T-helper 17 cell (primary cell): ENCODE measurements at places on chromosomes 3 and 15.

DNA sequence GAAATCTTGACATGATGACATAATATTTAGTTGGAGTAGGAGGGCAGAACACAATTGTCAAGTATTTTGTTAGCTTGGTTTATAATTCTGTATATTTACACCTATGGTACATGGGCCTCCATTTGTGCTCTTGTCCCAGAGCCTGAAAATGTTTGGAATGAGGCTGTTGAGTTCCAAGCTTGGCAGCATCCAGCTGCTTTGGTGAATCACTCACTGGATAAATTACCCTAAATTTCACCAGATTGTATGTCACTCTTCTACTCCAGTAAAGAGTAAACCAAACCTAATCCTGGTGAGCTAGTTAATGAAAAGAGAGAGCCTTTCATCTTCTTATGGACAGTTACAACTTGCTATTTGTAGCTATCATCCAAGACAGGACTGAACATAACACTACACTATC lies 928.7 kb downstream of the DIPK2A start:
- no peak overlapping the region for H3K27ac ChIP-seq
- no peaks in the 10 kb centered on the region for H3K4me1 ChIP-seq
- no peak overlapping the region for H3K4me3 ChIP-seq
- DNase-seq, result no peak
- no peaks in the 10 kb centered on the region for H3K36me3 ChIP-seq

- H3K27ac ChIP-seq, result peak overlapping the region; percentile 47
- DNase-seq, result no peak
- H3K4me3 ChIP-seq, result no peak overlapping the region
- H3K4me1 ChIP-seq, result peaks cover 24% of the 10 kb centered on the region
- H3K36me3 ChIP-seq, result peaks cover 18% of the 10 kb centered on the region
- H3K27me3 ChIP-seq, result peaks cover 60% of the 10 kb centered on the region
Observed at GRCh38 chr15:101498076-101498716, 8.7 kb upstream of the PCSK6 start.

DNA sequence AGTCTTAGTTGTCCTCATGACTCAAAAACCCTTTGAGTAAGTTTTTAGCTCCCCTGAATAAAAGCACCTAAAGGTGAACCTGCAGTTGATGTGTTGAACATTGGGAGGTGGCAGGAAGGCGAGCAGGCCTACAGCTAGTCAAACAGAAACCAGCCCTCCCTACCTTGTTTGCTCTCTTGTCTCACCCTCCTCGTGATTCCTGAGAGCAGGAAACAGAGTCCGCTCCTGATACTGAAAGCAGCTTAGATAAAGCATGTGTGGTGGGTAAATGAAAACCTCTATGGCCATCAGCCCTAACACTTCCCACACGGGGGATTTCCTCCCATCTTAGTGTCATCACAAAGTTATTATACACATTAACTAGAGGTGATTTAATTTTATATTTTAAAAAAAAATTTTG lies 21.8 kb upstream of the CLDN18 start:
- no peak overlapping the region for H3K4me3 ChIP-seq
- H3K36me3 ChIP-seq, result no peaks in the 10 kb centered on the region
- DNase-seq, result no peak
- H3K27ac ChIP-seq, result no peak overlapping the region
- H3K27me3 ChIP-seq, result no peaks in the 10 kb centered on the region

DNA sequence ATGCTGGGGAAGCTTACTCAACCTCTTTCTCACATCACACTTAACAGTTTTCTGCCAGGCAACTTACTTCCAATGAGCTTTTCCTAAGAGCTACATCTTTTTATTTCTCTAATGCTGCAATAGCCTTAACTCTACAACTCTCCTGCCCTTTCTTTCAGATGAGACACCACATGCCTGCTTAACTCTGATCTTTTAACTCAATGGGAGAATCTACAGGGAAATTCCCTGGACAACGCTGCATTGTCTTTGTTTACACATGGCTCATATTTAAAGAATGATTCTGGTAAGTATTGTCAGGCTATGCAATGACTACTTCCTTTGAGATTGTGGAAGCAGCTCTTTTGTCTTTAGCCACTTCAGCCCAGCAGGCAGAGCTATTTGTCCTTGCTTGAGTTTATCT lies 353.1 kb upstream of the BCHE start:
- no peaks in the 10 kb centered on the region for H3K4me1 ChIP-seq
- H3K27me3 ChIP-seq, result no peaks in the 10 kb centered on the region
- no peak overlapping the region for H3K4me3 ChIP-seq
- H3K36me3 ChIP-seq, result no peaks in the 10 kb centered on the region

- no peak overlapping the region for H3K27ac ChIP-seq
- no peaks in the 10 kb centered on the region for H3K27me3 ChIP-seq
- no peak overlapping the region for H3K4me3 ChIP-seq
- H3K4me1 ChIP-seq, result peaks cover 6% of the 10 kb centered on the region
Observed at GRCh38 chr3:111331912-111332311, 210.1 kb upstream of the CD96 start.

DNA sequence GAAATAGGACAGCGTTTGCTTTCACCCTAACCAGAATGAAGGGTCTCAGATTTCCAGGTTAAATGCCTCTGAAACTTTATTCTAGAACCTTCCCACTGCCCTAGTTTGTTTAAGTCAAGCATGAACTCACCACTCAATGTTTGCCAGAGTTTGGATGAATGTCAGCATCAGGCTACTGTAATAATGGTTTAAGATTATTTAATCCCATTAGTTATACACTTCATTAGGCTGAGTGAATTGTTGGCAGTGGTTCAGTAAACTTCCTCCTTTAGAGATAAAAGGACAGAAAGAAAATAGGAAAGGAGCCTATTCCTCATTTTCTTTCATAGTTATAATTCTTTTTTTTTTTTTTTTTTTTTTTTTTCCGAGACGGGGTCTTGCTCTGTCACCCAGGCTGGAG lies 401.9 kb upstream of the TPRG1 start:
- H3K27ac ChIP-seq, result no peak overlapping the region
- no peak overlapping the region for H3K4me3 ChIP-seq
- H3K4me1 ChIP-seq, result peaks cover 6% of the 10 kb centered on the region
- H3K36me3 ChIP-seq, result peaks cover 2% of the 10 kb centered on the region
- no peak for DNase-seq
- H3K27me3 ChIP-seq, result no peaks in the 10 kb centered on the region

DNA sequence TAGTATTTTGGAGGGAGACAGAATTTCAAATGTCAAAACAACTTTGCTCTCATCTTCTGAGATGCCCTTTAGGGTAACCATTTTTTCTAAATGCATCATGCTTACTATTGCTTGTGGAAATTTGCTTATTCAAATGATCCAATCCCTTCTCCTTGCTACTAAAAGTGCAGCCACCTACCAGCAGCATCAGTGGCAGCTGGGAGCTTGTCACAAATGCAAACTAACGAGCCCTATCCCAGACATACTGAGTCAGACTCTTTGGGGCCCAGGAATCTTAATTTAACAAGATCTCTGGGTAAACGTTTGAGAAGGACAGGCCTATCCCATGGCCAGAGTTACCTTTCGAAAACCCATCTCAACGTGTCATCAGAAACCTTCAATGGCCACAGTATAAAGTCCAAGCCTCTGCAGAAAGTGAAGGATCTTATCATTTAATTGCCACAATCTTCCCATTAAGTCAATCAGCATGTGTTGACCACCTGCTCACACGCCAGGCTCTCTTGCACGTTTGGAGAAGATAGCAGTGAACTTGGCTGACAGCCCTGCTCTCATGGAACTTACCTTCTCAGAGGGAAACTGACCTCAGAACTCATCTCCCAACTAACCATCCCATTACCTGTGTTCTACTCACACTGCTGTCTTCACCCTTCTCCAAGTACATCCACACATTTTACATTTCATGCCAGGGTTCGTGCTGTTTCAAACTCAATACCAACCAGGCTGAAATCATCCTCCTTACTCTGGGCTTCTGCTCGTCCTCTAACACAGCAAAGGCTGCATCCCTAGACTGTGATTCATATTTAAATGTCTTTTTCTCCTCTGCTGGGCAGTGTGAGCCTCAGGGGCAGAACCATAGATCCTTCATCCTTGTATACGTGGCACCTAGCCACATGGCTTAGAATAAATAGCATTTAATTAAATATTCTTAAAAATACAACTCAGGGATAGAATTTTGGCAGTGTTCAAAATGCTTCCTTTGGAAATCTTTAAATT lies 24.8 kb upstream of the VGLL4 start:
- H3K4me3 ChIP-seq, result no peak overlapping the region
- no peak for DNase-seq
- H3K27me3 ChIP-seq, result no peaks in the 10 kb centered on the region
- H3K27ac ChIP-seq, result no peak overlapping the region

DNA sequence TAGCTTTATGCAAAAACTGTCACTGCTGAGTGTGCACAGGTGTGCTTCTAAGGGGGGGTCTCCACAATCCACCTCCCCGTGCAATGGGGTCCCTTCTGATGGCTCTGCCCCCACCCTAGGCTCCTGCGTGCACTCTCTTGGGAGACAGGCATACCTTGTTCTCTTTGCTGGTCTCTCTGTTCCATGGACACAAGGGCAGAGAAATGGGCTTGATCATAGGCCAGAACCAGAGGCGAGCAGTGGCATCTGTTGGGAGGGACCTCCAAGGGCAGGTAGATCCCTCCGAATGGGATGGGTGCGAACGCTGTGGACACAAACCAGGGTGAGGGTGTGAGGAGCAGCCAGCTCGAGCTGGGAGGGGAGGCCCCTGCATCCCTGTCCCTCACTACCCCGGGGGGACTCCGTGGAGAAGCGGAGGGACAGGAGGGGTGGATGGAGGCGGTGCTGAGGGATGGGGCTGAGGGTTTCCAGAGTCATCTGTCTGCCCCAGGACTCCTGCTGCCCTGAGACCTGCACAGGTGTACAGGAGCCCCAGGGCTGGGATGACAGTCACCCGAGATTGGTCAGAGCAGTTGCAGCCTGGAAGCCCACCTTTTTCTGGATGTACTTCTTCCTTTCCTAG lies 175.0 kb downstream of the KLF13 start:
- no peaks in the 10 kb centered on the region for H3K36me3 ChIP-seq
- no peaks in the 10 kb centered on the region for H3K27me3 ChIP-seq
- H3K27ac ChIP-seq, result no peak overlapping the region
- no peak overlapping the region for H3K4me3 ChIP-seq
- peaks cover 3% of the 10 kb centered on the region for H3K4me1 ChIP-seq
- DNase-seq, result no peak

GRCh38 chr15:80844011-80844732 lies 65.0 kb downstream of the CEMIP start:
- H3K4me1 ChIP-seq, result no peaks in the 10 kb centered on the region
- no peak overlapping the region for H3K27ac ChIP-seq
- DNase-seq, result no peak

DNA sequence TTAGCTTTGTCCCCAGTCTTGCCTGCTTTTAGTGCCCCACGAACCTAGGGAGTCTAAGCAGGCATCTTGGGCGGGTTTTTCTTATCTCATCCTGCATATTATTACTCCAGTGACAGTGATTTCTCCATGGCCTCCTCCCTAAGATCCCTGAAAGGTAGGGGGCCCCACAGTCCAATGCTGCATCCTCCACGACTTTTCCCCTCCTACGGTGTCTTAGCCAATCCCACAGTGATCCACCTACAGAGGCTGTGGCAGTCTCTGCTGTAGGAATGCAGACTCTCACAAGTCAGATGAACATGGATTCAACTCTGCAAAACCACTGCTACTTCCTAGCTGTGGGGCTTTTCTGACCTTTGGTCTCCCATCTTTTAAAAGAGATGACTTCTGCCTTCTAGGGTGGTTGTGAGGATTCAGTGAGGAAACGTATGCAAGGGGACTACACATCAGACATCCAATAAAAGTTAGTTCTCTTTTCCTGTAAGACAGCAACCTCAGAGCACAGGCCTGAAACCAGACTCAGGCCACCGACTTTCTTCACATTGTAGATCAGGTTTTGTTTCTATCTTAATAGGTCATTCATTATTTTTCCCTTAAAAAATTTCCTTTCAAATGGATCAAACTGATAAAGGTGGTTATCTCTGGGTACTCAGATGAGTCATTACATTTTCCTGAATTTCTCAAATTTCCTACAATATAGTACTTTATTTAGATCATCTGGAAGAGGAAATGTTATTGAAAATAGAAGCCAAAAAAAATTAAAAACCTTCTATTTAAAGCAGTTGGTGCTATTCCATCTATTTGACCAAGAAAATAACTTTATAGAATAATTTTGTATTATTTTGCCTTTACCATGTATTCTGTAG lies 23.2 kb downstream of the ILDR1 start:
- peaks cover 9% of the 10 kb centered on the region for H3K4me1 ChIP-seq
- no peak for DNase-seq
- peak overlapping the region; percentile 21 for H3K27ac ChIP-seq
- H3K4me3 ChIP-seq, result no peak overlapping the region
- H3K27me3 ChIP-seq, result peaks cover 34% of the 10 kb centered on the region
- peaks cover 2% of the 10 kb centered on the region for H3K36me3 ChIP-seq

DNA sequence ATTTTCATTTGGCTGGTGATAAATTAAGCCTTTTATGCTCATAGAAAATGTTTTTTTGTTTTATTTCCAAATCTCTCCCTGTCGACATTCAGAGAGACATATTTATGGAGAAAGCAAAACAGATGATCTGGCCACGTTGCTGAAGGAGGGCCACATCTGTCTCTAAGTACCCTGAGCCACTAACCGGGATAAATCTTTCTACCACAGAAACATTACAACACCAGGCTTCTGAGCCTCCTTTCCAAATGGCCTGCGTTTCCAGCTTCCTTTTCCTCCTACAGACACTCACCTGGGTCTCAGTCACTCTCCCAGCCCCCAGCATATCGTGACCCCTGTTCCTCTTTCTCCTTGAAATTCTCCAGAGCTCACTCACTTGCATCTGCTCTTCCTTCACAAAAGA lies 161.0 kb downstream of the ARRDC4 start:
- no peaks in the 10 kb centered on the region for H3K4me1 ChIP-seq
- no peaks in the 10 kb centered on the region for H3K36me3 ChIP-seq
- no peak overlapping the region for H3K4me3 ChIP-seq
- no peak for DNase-seq
- no peak overlapping the region for H3K27ac ChIP-seq

DNA sequence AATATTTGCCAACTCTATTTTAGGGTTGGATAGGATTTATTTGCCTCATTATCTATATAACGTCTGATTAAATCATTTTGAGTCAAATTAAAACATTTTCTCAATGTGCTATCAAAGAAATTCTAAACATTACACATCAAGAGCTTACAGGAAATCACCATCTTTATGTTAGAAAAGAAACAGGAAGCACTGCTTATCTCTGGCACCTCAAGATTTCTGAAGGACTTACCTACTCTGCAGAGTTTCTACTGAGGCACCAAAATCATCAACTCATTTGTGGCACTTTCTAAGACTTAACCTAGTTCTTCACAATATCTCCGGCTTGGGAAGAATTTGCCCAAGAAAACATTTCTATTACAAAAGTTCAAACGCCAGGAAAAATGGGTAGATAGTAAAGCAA lies 181.3 kb upstream of the EOMES start:
- H3K27me3 ChIP-seq, result no peaks in the 10 kb centered on the region
- peak overlapping the region; percentile 19 for H3K4me3 ChIP-seq
- H3K27ac ChIP-seq, result peak overlapping the region; percentile 57
- peaks cover 3% of the 10 kb centered on the region for H3K36me3 ChIP-seq
- DNase-seq, result no peak
